ENCODE measurements at places on chromosomes 3 and 15. TPM values are rescaled to one million over a fixed set of nuclear protein-coding genes. Genes with fewer than 3 reads are reported as not detected.

- no peak for DNase-seq
These were observed 88.8 kb upstream of the ARHGEF3 start for GRCh38 chr3:56890448-56891091.

DNA sequence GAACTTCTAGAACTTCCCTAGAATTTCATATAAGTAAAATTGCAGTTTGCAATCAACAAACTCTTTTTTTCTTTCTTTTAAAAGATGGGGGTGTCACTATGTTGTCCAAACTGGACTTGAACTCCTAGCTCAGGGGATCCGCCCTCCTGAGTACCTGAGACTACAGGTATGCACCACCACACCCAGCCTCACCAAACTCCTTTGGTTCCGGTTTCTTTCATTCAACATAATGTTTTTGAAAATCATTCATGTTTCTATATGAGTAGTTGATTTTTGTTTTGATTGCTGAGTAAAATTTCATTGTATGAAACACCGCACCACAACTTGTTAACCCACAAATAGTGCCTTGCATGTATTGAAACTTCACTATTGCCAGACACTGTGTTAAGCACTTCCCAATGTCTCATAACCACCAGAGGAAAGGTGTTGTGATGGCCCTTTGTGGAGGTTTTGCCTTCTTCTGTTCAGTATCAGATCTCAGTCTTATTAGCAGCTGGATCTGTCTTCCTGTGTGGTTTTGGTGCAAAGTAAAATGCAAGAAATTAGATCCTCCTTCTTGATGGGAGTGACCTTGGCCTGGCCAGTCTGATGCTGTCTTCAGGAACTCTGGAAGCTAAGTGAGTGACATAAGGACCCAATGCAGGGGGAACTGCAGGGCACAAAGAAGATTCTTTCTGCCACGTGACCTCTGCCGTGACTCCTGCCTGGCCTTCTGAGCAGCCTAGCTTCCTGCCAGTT lies 78.8 kb upstream of the UBE2E1 start:
- DNase-seq: no peak

The EPB42 gene
- polyA plus RNA-seq: not detected

DNA sequence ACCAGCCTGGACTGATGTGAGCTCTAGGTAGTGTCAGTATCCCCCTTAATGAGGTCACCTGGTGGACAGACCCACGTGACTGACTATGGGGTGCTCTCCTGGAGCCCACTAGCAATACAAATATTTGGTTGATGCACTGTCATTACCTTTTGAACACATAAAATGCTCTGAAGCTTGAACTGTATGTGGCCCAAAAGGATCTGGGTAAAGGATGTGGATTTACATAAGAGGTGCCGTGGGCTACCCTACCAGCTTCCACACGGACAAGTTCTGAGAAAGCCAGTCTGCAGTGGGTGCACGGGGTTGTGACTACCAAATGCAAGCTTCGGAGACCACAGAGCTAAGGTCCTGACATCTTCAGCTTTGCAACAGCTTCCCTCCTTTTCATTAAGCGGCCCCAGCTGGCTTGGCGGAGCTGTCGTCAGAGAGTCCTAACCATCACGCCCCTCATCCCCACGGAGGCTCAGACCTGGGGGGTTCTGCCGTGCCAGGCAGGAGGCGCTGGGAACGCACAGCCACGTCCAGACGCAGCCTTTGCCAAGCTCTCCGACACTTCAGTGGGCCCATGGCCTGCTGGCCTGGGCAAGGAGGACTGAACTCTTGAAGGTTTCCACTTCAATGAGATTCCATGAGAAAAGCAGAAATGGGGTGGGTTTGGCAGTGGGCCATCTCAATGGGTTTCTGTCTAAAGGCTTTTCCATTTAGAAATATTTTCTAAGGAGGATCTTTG lies 228.3 kb downstream of the ADAMTS17 start:
- DNase-seq: no peak

The SLC27A2 gene
- polyA plus RNA-seq: 8.0 TPM
